ENCODE measurements at places on chromosomes 1 and 21. TPM values are rescaled to one million over a fixed set of nuclear protein-coding genes. Genes with fewer than 3 reads are reported as not detected.
A peak's percentile ranks its signal among the peaks of the same experiment; 100 is the strongest.

ASCL5 gene
- total RNA-seq, result not detected

SH3D21 gene
- total RNA-seq, result 2.5 TPM

SPEN gene
- total RNA-seq, result 114 TPM

TEX38 gene
- total RNA-seq, result 0.26 TPM

INSRR gene
- total RNA-seq, result 0.14 TPM

PTAFR gene
- total RNA-seq, result 1.5 TPM

DNA sequence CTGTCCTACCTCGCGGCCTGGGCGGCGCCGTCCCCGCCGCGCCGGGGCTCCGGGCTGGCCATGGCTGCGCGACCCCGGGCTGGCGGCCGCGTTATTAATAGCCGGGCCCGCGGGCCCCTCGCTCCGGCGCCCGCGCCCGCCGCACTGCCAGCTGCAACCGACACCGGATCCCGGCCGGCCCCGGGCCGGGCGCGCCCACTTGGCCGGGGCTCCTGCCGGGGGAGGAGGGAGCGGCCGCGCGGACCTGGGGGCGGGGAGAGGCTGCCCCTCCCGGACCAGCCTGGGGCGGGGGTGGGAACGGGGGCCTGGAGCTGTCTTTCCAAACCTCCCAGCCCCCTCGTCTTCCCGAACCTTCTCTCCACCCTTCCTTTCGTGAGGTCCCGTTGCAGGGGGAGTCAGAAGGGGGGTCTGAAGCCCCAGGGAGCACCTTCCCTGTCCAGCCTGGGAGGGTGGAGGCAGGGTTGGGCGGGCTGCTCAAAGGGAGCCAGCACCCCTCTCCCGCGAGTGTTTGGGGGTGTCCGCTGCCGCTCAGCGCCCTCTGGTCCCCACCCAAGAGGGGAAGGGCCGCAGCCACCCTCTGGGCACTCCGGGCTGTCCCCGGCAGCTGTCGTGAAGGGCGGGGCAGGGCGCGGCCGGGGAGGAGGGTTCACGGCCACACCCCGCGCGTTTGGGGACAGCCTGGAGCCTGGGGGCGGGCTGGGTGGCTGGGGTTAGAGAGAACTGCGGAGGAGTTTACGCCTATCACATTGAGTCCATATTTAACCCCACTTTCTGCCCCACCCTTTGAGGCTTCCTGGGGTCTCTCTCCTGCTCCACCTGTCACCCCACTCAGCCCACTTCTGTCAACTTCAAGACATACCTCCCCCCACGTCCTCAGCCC lies at the start of gene SYNC:
TSS of gene SYNC (minus strand) at position 172 of the 880 bp plus-strand sequence. CDS start at position 62, 110 bp downstream.
- H3K4me1 ChIP-seq, result peaks cover 13% of the 10 kb centered on the region
- H3K36me3 ChIP-seq, result no peaks in the 10 kb centered on the region
- H3K27me3 ChIP-seq, result peaks cover 19% of the 10 kb centered on the region
- H3K27ac ChIP-seq, result no peak within 1 kb of the TSS
- H3K4me3 ChIP-seq, result peak within 1 kb of the TSS; percentile 22

DNA sequence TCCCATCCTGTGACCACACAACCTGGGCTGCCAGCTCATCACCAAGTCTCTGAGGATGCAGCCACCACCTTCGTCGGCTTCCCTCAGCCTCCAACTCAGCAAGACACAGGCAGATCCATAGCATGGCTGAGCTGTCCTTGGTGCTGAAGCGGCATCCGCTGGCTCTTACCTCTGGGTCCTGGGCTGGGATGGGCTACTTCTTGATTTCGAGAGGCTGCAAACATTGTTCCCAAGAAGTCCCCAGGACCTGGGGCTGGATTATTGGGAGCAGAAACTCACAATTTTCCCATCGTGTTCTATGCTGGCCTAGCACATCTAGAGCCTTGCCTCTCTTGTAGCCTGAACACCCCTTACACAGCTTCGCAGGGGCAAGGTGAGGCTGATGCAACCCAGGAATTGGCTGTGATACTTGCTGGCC lies 24.9 kb upstream of the C1QA start:
- no peak overlapping the region for H3K27ac ChIP-seq
- H3K4me1 ChIP-seq, result no peaks in the 10 kb centered on the region
- peak; percentile 19 for DNase-seq
- no peaks in the 10 kb centered on the region for H3K36me3 ChIP-seq
- no peak overlapping the region for H3K4me3 ChIP-seq
- H3K27me3 ChIP-seq, result no peaks in the 10 kb centered on the region

DNA sequence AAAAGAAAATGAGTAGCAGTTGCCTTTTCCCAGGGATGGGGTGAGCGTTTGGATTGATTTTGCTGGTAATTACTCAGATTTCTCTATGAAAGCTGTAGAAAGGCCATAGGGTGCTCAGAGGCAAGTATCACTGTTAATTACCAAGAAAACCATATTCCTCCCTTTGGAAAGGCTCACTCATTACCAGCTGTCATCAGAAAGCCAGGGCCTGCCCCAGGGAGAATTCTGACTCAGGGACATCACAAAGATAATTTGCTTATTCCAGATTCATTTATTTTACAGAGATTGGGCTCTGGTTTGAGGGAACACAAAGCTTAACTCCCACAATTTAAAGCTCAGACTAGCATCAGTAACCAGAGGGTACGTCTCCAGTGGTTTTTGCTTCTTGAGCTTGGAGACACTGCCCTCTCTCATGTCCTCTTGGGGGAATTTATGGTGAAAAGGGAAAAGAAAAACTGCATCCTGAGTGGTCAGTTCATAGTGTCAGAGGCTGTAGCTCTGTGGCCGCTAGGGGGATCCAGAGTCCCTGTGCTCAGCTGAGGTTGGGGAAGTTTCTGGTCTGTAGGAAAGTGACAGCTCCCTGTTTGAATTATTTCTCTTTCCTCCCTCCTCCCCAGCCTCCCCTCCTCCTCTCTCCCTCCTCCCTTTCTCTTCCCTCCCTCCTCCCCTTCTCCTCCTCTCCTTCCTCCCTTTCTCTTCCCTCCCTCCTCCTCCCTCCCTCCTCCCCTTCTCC lies 204.3 kb downstream of the KCNJ6 start:
- no peak overlapping the region for H3K4me3 ChIP-seq
- H3K36me3 ChIP-seq, result no peaks in the 10 kb centered on the region
- H3K27ac ChIP-seq, result no peak overlapping the region
- peak; percentile 46 for DNase-seq

DNA sequence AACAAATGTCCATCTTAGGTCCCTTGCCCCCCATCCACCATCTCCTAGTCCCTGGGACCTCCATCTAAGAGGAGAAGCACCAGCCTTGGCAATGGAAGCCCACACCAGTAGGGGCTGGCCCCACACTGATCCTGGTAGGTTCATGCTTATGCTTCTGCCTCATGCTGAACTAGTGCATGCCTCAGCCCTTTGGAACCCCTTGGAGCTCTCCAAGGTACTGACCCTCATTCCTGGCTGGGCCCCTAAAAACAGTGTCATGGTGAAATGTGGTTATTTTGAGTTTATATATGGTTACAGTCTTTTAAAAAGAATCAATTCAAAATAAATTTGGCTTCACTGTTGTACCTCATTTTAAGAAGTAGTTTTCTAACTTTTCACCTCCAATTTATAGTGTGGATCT lies 108.3 kb downstream of the HIVEP3 start:
- no peak overlapping the region for H3K4me3 ChIP-seq
- DNase-seq, result no peak
- no peak overlapping the region for H3K27ac ChIP-seq
- no peaks in the 10 kb centered on the region for H3K27me3 ChIP-seq

DNA sequence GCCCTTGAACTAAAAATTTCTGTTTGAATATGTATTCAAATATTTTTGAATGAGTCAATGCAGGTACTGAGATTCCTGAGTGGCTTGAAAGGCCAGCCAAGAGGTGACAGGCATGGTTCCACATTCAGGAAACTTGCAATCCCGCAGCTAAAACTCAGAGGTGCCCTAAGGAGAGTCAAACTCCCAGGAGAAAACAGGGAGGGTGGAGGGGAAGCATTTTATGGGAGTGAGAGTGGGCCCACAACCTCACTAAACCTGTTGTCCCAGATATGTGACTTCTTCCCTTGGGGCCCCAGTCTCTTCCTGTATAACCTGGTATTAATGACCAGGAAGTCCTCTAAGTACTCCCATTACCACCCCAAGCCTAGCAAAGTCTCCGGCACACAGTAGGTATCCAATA lies 189.6 kb downstream of the PLPP3 start:
- no peaks in the 10 kb centered on the region for H3K4me1 ChIP-seq
- no peaks in the 10 kb centered on the region for H3K27me3 ChIP-seq
- no peak overlapping the region for H3K27ac ChIP-seq
- H3K36me3 ChIP-seq, result no peaks in the 10 kb centered on the region

- no peak for DNase-seq
- H3K4me3 ChIP-seq, result no peak overlapping the region
- no peaks in the 10 kb centered on the region for H3K36me3 ChIP-seq
- peaks cover 2% of the 10 kb centered on the region for H3K27me3 ChIP-seq
Measured at GRCh38 chr1:83912876-83913275, 86.1 kb downstream of the TTLL7 start.

DNA sequence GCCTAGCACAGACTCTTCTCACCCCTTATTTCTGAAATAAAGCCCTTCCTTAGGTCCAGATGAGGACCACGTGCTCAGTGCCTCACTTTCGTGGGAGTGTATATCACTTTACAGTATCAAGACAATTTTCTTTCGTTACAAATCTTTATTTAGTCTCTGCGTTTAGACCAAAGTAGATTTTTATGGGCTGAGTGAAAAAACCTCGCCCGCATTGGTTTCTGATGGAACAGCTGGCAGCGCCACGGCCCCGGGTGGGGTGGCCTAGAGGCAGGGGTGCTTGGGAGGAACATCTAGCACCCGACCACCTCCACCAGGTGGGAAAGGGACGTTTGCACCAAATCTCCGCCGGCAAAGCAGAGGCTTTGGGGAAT lies 7.6 kb downstream of the SIM2 start:
- H3K27me3 ChIP-seq, result peaks cover 59% of the 10 kb centered on the region
- peaks cover 14% of the 10 kb centered on the region for H3K4me1 ChIP-seq
- no peak overlapping the region for H3K27ac ChIP-seq
- DNase-seq, result no peak
- no peaks in the 10 kb centered on the region for H3K36me3 ChIP-seq

DNA sequence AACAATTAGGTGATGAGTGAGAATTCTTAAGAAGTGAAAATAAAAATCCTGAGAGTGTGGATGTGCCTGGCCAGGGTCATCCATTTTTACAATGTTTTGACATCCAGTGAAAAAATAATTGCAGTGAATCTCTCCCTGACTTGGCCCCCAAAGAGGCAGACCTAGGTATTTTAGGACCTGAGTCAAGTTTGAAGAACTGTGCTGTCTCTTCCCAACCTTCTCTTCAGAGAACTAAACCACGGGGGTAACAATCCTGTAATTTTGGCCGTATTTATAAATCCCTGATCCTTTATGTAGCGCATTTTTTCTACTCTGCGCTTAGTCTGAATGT lies 43.3 kb upstream of the PPP2R5A start:
- H3K27ac ChIP-seq, result peak overlapping the region; percentile 43
- DNase-seq, result no peak
- no peaks in the 10 kb centered on the region for H3K36me3 ChIP-seq
- H3K27me3 ChIP-seq, result no peaks in the 10 kb centered on the region
